ENCODE measurements at places on chromosomes 13 and 19.

DNA sequence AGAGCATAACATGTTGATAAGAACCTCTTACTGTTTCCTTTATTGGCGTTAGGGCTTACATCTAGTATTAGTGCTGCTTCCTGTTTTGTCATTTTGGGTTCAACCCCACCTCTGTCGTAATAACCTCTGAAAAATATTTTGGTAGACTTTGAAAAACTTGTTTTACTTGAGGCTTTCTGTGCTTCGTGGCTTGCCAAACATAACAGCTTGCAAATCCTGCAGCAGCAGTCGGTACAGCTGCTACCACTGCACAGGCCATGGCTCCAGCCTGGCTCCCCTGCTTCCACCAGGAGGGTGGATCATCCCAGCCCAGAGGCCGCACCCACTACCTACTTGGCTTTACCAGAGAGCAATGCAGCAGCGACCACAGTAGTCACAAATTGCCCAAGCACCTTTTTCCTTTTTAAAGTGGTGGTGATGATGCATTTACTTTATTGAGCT is 11.8 kb upstream of the CEACAM4 start:
- DNase-seq: no peak

- DNase-seq: no peak
Measured at GRCh38 chr13:43933378-43933777, 53.7 kb downstream of the LACC1 start.

- DNase-seq: no peak
Measured at GRCh38 chr19:16076958-16077611, 790 bp downstream of the TPM4 start.

GRCh38 chr13:94061301-94061700 is 418.2 kb downstream of the DCT start:
- DNase-seq: no peak

DNA sequence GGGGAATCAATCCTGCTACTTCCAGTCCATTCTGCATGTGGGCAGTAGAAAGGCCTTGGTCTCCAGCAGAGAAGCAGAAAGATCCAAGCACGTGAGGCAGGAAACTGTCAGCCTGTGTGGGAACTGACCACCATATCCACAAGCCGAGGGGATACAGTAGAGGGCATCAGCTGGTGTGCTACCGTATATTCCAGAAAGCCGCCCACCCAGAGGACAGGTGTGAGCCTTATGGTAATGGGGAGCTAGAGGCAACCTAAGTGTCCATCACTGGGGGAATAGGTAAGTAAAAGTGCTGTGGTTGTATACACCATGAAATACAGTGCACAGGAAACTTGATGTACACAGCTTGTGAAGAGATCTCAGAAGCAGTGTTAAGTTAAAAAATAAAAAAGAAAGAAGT is 2.8 kb upstream of the IFNL1 start:
- no peak for DNase-seq

- DNase-seq: no peak
Measured at GRCh38 chr13:49023431-49023830, 47.7 kb downstream of the FNDC3A start.

- DNase-seq: no peak
Measured at GRCh38 chr19:10361569-10362011, 18.8 kb downstream of the TYK2 start.

- no peak for DNase-seq
Measured at GRCh38 chr13:113272031-113272430, 25.0 kb upstream of the LAMP1 start.

GRCh38 chr19:12841094-12841493 is 2.8 kb downstream of the MAST1 start:
- no peak for DNase-seq

- DNase-seq: no peak
Measured at GRCh38 chr19:12668932-12669269, 2.3 kb downstream of the WDR83 start.

DNA sequence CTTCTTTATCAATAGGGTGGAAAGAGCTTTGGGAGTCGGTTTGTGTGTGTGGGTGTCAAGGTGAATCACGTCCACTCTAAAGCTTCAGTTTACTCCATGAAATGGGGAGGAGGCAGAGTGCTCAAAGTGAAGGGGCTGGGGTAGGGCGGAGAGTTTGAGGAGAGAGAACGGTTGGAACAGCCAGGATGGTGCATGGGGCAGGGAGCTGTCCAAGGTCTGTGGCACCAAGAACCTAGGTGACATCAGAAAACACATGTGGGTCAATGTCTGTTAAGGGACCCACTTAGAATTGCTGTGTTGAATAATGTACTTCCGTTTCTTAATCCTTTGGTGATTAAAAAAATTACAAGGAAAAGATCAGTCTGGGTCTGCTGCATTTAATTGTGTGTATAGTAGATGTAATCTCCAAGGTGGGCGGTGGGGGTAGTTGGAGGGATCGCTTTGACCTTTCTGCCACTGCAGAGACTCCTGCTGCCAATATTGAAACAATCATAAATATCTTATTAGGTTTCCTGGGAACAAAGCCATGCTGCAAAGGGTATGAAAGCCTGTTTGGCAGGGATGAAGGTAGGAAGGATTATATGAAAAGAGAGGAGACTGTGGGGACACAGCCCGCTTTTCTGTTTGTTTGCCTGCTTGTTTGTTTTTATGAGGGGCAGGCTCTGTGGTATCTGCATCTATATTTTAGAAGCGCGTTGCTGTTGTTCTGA is 122.3 kb downstream of the ATP8A2 start:
- no peak for DNase-seq

- no peak for DNase-seq
Measured at GRCh38 chr13:53921473-53921872, 892.9 kb downstream of the OLFM4 start.

DNA sequence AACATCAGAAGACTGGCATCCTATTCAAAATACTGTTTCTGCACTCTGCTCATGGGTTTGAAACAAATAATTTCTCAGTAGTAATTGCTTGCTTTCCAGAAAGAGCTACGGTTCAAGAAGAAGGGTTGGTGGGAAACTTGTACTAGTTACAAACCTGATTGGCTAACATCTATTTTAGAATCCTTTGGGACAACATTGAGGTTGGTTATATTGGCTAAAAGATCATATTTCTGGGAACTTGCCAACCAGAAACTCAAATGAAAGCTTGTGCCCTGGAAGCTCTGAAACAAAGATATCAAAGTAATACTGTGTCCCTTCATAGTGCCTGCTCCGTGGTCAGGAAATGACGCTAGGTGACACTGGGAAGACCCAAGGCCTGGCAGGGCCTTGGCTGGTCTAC is 141.7 kb downstream of the LACC1 start:
- DNase-seq: no peak

GRCh38 chr19:49811328-49811727 is 1.8 kb downstream of the FUZ start:
- DNase-seq: no peak

Measured in coronary artery (tissue), 2 donors.